ENCODE measurements at places on chromosomes 7 and 10.

GRCh38 chr7:63900394-63901203, 98.0 kb upstream of the ZNF722 start:
- no peak for DNase-seq

DNA sequence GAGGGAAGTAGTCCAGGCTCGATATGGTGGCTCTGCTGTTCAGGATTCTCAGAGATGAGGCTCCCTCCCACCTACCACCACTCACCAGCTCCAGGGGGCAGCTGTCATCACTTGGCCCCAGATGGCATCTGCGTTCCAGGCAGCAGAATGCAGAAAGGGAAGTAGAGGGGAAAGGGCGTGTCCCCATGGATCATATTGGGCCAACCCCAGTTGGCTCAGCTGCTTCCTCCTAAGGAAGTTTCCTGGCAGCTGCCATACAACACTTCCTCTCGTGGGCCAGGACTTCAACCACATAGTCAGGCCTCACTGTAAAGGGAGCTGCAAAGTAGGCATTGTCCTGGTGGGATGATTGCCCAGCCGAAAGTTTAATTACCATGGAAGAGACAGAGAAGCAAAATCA, 1.6 kb upstream of the TEX36 start:
- DNase-seq = no peak

GRCh38 chr10:16952080-16952479, 134.9 kb upstream of the RSU1 start:
- no peak for DNase-seq

DNA sequence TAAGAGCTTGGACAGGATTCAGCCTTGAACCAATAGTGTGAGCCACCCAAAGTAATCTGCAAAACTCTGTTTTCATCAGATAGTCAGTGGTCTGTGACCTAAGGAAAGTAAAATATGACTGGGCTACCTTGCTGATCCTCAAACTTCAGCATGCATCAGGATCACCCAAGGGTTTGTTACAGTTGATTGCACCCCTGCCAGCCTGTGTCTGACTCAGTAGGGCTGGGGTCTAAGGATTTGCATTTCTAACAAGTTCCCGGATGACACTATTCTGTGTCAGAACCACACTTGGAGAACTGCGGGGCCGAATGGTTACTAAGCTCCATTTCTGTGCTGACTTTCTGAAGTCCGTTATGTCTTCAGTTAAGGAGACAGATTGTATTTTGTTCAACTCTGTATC, 40.6 kb upstream of the TSPAN13 start:
- DNase-seq = peak; percentile 57

DNA sequence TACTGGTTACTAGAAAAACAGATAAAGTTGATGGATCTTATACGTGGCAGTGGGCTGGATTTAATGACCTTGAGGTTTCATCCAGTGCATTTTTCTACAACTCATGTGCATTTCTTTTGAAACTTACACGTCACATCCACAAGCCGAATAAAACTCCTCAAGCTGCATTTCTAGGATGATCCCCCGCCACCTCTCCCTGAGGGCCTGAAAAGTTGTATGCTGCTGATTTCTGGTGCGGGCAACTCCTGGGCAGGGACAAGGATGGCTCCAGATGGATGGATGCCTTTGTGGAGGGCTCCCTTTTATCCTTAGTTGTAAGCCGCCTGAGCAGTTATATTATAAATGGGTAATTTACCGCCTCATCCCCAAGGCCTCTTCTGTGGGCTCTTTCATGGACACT, 1091.1 kb downstream of the LRMDA start:
- DNase-seq = no peak

DNA sequence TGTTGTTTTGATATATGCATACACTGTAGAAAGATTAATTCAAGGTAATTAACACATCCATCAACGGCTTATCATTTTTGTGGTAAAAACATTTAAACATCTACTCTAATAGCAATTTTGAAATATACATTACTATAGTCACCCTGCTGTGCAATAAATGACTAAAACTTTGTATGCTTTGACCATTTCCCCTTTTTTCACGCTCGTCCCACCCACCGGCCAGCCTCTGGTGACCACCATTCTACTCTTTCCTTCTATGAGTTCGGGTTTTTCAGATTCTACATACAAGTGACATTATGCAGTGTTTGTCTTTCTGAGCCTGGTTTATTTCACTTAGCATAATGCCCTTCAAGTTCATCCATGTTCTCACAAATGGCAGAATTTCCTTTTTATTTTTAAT, 21.3 kb downstream of the CYCS start:
- no peak for DNase-seq

GRCh38 chr10:14391342-14391741, 60.6 kb upstream of the FRMD4A start:
- DNase-seq = no peak

DNA sequence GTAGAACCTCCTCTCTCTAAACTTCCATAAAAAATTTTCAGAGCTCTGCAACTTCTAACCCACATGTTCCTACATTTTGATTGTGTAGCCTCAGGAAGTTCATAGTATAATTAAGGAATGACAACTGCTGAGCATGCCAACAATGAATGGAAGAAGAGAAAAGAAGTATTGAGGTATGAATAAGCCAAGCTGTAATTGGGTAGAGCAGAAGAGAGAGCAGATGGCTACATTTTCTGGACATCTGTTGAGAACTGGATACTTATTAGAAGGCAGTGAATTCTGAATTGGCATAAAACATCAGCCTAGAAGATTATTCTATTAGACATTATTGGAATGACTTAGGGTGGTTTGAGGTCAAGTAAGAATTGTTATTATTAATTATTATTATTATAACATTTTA, 728.3 kb upstream of the PHF14 start:
- no peak for DNase-seq

DNA sequence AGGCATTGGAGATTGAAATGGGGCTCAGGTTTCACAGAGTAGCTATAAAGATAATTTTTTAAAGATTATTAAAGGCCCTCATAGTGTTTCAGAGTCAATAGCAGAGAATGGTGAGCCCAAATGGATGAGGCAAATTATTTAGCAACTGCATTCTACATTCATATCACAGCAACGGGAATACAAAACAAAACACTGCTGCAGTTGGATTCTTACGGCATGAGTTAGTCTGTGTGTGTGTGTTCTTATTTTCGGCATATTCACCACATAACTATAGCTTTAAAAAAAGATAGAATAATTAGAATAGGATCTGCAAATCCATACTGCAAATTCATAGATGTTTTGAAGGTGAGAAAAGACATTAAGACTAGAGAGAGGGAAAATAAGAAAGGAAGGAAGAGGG, 66.0 kb downstream of the SUGCT start:
- DNase-seq = peak; percentile 64

- no peak for DNase-seq
These were observed 496.9 kb upstream of the CELF2 start for GRCh38 chr10:10520491-10521385.

DNA sequence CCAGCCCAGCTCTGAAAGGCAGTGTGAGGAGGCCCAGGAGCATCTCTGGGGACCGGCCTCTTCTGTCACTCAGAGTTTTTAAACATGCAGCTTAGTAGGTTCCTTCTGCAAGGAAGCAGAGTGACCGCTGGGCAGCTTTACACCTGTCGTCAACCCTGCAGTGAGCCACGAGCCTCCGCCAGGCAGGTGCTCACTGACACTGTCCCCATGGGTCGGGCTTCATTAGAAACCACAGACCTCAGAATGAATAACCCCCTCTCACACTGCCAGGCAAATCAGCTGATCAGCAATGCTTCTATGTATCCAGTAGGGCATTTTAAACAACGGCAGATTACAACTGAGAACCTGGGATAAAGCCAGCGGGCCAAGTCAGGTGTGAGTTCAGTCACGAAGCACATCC, 106.1 kb downstream of the MAD1L1 start:
- no peak for DNase-seq

DNA sequence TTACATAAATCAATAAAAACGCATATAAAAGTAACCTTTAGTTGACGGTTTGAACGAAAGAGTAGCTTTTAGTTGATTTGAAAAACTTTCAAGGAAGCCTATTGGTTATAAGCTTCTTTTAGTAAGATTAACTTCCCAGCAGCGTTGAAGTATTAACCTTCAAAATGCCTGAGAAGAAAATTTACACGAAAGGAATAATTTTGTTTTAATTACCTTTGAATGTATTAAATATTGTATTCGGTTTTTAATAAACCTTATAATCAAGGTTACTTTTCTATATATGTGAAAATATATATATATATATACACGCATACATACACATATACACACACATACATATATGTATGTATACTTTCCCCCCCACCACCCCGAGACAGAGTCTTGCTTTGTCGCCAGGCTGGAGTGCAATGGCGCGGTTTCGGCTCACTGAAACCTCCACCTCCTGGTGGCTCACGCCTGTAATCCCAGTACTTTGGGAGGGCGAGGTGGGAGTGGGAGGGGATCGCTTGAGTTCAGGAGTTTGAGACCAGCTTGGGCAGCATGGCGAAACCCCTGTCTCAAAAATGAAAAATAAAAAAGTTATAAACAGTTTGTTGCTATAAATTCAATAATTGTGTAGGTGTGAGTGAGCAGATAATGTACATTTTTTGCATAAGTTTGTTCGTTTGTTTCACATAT, 57.6 kb upstream of the EZH2 start:
- DNase-seq = peak; percentile 51
